CD4-positive, alpha-beta T cell treated with Interleukin-21 for 1 hour (primary cell): ENCODE measurements at places on chromosomes 3 and 15.

DNA sequence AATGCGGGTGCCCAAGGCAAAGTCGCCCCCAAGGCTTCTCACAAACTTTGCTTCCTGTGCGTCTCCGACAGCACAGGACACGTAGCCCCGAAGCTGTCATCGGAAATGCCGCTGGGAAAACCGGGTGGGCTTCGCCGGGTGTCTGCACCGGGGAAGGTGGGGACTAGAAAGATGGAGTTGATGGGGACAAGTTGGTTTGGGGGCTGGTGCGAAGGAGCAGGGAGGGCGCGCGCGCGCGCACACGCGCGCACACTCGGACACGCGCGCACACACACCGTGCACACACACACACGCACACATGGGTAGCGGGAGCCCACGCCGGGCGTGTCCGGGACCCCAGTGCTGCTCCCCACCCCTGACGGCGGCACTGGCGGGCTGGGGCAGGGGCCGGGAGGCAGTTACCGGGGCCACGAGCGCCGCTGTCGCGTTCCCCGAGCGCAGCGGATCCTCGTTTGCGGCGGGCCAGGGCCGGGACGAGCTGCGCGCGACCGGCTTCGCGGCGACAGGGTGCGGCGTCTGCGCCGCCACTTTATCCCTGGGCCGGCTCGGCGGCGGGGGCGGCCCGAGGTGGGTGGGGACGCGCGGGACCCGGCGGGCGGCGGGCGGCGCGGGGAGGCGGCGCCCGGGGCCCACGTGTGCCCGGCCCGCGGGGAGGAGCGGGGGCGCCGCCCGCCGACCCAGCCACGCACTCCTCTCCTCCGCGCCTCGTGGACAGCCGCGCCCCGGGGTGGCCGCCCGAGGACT is 539 bp upstream of the MGLL start:
- DNase-seq = peak; percentile 3

- DNase-seq = no peak
Observed at GRCh38 chr3:182760576-182761164, 32.6 kb upstream of the ATP11B start.

DNA sequence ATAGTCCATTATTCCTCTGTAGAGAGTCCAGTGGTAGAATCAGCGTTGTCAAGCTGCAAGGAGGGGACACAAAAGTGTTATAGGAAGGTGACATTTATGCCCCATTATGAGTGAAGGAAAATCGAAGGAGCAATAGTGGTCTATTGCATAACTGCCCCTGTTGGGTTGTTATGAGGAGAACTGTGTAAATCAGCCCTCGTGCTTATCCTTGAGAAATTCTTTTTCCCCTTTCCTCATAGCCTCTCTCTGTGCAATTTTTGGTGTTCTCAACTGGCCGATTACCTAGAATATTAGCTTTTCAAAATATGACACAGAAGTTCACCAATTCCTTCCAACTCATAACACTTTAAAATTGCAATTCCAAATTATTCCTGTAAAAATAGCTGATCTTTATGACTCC is 286.6 kb downstream of the RBMS3 start:
- no peak for DNase-seq

DNA sequence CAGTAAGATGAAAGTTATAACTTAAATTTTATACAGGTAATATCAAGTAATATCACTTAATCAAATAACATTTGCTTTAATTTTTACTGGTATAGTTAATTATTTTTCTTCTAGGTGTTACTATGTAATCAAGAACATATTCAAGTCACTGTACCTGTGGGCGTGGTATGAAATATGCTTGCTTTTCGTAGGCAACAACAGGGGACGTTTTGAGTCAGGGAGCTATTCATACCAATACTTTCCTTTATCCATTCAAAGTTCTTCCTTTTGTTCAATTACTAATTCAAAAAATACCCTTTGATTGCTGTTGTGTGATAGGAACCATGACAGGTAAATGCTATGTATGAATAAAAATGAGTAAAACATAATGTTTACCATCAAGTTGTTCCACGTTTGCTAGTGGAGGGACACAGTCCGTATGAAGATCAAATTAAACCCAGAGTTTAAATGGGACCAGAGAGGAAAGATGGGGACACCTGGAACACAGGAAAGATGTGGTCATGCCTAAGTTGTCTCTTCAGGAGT is 654.0 kb upstream of the KCNMB2 start:
- DNase-seq = no peak

- no peak for DNase-seq
Observed at GRCh38 chr3:61936344-61936937, 375.1 kb downstream of the PTPRG start.

GRCh38 chr15:26521130-26521529 is 251.7 kb downstream of the GABRB3 start:
- DNase-seq = no peak

DNA sequence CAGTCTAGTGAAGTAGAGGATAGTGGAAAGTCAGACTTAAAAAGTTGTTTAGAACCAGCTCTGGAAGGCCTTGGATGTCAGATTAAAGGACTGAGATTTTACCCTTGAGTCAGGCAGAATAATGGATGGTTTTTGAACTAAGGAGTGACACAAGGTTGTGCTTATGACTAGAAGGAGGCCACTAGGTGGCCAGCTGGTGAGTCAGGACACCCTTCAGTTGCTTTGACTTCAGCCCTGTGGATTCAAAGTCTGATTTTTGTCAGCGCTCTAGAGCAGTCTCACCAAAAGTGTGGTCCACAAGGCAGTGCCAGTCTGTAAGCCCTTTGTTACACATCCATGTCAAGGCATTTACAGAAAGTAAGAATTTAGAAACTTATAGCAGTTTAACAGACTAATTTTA is 3.8 kb upstream of the GABPB1 start:
- DNase-seq = peak; percentile 40

- no peak for DNase-seq
Observed at GRCh38 chr3:46557814-46558183, 8.3 kb downstream of the LRRC2 start.

GRCh38 chr3:160368804-160369203 is 30.2 kb downstream of the IFT80 start:
- peak; percentile 7 for DNase-seq

DNA sequence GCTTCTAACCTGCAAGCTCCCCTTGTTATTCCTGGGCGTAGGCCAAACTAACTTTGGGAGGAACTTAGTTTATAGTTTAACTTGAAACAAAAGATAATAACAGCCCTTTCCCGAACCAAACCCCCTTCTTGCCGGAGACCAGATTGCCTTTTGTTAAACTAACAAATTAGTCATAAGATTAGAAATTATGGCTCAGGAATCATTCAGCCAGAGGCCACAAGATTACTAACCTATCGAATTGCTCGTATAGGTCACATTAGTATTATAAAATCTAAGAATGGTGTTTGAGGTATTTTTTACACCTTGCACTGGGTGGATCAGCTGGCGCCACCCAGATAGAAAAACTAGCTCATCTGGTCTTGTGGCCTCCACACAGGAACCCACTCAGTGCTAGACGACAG is 65.3 kb upstream of the RAP2B start:
- no peak for DNase-seq

- DNase-seq = no peak
Observed at GRCh38 chr3:25235031-25235430, 193.0 kb upstream of the RARB start.

- DNase-seq = no peak
Observed at GRCh38 chr3:22593638-22594037, 609.5 kb upstream of the UBE2E2 start.

DNA sequence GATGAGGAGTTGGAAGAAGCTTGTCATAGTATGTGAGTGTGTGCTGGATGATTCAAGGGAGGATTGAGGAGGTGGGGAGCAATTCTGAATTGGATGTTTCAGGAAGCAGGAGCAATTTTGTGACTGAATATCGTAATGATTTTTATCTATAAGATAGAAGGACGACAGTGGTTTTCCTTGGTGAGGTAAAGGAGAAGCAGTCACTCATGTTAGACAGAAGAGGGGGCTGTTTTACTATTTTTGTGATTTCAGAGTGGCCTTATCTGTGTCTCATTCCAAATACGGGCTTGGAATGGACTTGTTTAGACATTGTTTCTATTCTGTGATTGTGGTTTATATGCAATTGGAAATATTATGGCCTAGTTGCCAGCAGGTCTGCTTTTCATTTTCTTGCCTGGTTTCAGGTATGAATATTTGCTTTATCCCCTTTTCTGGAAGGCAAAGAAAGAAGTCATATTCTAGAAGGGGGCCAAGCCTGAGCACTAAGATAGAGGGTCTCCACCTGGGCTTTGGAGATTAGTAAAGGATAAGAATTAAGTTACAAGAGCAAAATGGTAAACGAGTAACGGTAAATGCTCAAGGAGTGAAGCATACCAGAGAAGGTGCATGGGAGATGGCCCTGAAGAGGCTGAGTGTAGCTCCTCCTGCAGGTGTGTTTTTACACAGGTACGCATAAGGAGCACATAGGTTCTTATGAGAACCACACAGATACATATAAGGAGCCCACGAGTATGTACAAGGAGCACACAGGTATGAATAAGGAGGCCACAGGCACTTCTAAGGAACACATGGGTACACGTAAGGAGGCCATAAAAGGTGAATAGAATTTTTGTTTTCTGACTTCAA is 124.6 kb upstream of the KCNAB1 start:
- peak; percentile 9 for DNase-seq

GRCh38 chr3:22714749-22715148 is 488.4 kb upstream of the UBE2E2 start:
- no peak for DNase-seq

DNA sequence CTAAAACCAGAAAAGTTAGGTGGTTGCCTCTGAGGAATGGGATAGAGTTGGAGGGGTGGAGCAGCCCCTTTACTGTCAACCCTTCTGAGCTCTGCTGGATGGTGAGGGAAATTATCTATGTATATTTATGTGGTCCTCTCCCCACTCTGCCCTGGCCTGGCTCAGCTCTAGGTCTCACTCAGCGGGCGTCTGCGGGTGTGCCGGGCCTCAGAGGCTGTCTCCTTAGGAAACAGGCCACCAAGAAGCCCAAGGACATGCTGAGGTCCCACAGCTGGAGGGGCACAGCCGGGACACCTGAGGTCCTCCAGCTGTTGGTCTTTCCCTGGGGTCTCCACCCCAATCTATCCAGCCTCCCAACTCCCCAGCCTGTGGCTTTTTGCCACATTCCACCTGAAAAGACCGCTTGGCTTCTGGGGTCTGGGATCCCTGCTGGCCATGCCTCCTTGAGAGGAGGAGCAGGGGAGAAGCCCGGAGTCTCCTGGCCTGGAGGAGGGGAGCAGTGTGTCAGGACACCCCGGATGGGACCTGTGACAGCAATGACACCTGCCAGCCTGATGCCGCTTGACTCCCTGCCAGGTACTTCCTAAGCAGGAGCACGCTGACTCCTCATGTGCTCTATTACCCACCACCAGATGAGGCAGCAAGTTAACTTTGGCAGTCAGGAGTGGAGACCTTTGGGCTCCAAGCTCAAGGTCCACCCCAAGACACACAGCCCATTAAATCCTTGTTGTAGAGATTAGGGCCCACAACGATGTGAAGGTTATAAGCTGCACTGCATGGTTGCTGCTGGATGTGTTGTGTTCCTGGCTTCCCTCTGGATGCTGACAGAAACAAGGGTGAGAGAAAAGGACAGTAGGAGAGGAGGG is at the start of gene SLC28A1:
SLC28A1 (plus strand) TSS at position 747 of the 866 bp plus-strand sequence. CDS start 3,099 bp downstream, outside the sequence.
- DNase-seq = no peak

DNA sequence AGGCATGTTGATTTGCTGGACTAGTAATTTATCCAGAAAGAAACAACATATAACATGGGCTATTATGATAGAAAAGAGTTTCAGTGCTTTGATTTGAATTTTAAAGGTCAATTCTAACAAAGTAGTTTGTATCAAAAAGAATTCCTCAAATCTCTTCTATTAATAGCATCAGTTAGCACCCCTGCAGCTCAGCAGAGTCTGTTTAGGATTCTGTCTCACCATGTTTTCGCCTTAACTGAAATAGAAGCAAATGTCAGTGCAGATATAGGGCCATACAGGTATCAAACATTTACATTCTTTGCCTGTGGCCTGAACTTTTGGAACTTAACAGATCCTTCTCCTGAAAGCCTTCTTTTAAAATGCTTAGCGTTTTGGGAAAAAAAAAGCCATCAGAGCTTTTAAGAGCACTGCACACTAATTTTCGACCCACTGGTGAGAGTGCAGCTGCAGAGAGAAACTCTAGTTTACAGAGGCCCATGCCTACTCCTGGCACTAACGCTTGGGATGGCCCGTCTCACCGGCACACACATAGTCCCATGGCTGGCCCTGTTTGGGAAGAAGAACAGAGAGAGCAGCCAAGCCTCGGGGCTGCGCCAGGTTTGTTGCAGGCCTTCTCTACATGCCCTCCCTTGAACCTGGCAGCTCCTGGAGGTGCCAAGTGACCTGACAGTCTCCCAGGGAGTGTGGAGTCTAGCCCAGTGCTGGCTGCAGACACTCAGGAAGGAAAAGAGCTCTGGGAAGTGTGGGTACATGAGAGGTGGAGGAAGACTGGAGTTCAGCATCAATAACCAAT is 9.9 kb upstream of the PAQR9 start:
- DNase-seq = no peak

DNA sequence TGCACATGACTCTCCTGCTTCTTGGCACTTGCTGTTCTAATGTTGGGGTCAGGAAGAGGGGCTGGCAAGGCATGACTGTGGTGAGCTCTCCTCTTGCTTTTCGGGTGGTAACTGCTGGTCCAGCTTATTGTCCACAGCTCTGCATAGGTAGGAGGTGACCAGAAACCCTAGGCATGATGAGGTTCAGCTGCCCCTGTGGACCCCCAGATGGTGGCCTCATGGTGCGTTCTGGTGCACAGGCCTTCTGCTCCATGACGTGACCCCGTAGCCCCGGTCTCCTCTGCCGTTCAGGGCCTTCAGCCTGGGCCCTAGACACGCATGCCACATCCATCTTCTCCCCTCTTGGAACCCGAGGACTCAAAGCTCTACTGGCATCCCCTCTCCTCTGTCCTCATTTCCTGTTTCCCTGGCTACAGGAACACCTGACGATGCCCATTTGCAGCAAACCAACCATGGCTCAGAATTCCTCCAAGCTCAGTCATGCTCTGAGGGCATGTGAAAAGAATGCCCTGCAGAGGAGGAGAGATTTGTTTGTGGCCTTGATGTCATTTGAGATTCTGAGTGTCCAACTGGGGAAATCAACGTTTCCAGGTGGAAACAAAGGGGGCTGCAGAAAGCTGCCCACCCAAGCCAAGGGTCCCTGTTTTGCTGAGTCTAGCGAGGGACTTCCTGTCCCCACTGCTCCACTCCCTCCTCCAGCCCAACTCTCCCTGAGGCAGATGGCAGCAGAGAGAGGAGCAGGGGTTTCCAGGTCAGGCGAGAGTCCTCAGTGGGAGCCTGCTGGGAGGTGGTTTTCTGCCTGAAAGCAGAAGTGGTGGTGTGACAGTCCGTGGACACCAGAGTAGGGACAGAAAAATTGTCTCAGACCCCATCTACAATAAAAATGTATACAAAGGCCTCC is 198.7 kb upstream of the LYSMD4 start:
- no peak for DNase-seq

- DNase-seq = no peak
Observed at GRCh38 chr15:60683156-60683555, 204.2 kb upstream of the ICE2 start.
